ENCODE measurements at places on chromosomes 2 and 18.

GRCh38 chr2:214005337-214005736 is 405.5 kb upstream of the VWC2L start:
- DNase-seq: no peak

- DNase-seq: no peak
These were observed 19.9 kb downstream of the ARMC9 start for GRCh38 chr2:231218366-231218765.

GRCh38 chr2:204498291-204498690 is 47.0 kb upstream of the PARD3B start:
- no peak for DNase-seq

GRCh38 chr2:38185012-38185491 is 109.1 kb upstream of the CYP1B1 start:
- DNase-seq: no peak

GRCh38 chr2:239371726-239372686 is 28.8 kb downstream of the HDAC4 start:
- DNase-seq: no peak

DNA sequence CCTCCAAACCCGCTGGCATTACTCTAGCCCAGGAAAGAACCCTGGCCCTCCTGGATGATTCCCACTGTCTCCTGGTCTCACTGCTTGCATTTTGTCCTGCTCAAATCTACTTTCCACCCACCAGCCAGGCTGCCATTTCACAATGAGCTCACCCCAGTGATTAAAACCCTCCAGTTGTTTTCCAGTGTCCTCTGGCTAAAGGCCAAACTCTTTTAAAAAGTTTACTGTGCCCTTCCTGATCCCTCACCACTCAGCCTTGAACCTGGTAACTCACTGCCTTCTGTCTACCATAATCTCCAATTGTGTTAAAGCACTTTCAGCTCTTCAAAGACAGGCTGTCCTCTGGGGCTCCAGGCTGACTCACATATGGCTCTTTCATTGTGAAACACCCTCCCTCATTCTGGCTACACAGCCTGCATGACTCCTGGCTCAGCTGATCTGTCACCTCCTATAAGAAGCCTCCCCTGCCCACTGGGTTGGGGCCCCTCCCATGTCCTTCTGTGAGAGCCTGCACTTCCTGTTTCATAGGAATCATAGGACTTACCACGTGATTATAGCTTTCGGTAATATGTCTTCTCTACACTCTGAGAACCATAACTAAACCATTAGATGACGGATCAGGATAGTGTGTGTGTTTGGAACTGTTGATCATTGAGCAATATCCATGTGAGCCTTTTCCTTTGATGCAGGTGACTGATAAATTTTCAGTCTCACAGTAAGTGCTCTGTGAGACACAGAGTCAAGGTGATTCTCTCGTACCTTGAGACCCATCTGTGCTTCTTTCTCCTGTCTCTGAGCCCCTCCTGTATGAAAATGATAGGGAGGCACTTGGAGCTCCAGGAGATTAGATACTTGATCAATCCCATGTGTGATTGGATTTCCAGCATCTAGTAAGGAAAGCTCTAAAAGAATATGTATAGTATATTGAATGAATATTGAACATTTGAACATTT is 590.8 kb upstream of the ID2 start:
- peak; percentile 27 for DNase-seq

DNA sequence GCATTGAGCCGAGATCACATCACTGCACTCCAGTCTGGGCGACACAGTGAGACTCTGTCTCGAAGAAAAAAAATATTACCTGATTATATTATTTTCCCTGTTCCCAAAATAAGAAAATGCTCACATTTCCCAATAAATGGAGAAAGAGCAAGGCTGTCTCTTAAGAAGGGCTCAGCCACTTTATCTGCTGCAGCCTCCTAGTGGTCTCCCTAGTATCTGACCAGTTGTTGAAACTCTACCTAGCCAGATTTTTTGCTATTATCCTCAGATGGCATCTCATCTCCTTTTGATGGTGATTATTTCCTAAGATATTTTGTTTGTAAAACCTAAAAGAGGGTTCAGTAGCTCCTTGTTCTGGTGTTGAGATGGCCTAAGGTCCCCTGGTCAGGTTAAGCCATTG is 114.3 kb downstream of the TPGS2 start:
- no peak for DNase-seq

DNA sequence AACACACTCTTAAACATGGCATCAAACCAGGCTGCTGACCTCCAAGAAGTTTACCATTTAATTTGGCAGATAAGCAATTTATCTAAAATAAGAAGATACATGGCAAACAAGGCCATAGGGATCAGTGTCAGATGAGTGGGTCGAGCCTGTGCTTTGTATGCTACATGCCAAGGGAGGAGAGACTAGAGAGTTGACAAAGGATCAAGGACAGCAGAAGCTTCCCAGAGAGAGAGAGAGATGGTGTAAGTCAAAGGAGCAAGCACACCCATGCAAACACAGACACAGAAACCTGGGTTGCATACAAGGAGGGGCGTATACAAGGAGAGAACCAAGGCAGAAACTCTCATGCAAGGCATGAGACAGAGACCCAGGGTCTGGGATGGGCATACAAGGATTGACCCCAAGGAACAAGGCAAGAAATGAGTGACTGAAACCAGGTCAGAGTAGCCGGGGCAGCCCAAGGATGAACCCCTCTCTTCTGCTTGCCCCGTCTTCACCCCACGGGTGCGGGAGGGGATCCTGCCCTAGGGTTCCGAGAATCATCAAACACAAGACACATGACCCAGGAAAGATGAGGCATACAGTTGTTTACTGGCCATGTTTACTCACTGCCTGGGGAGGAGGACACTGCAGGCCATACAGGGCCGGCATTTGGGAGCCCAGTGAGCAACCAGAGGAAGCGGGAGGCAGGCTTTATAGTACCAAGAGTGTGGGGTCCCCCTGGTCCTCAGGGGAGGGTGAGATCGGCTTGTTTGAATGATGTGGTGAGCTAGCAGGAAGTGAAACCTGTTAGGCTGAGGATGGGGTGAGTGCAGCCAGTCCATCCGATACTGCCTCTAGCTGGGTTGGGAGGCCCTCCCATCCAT is 529.2 kb upstream of the ID2 start:
- DNase-seq: no peak

- DNase-seq: no peak
These were observed 9.4 kb downstream of the SH3RF3 start for GRCh38 chr2:109138449-109138848.

- DNase-seq: no peak
These were observed 14.2 kb downstream of the INPP4A start for GRCh38 chr2:98458667-98459380.

All from stimulated activated CD8-positive, alpha-beta memory T cell treated with anti-CD3 and anti-CD28 coated beads, Interleukin-2, amount 100 ng/mL, for 48 hours (primary cell).